Anterior cingulate cortex (tissue), 58 donors: ENCODE measurements at places on chromosomes 6 and 20.

DNA sequence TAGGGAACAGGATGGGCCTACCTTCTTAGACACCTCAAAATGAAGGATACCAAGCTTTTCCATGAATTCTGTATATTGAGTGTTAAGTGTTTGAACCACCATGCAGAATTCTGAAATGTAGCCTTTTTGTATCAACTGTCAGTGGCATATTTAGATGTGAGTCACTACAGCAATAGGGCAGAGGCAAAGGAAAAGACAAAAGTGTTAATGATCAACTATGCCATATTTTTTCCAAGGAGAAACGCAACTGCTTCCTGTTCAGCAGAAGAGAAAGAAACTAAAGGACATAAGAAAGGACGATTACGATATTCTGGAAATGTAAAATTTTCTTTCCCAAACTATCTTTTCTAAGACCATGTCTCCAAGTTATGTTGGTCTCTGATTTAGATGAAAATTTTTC is 104.6 kb upstream of the RSPO3 start:
- DNase-seq: no peak

- DNase-seq: no peak
Measured at GRCh38 chr6:83086751-83087150, 19.3 kb downstream of the DOP1A start.

DNA sequence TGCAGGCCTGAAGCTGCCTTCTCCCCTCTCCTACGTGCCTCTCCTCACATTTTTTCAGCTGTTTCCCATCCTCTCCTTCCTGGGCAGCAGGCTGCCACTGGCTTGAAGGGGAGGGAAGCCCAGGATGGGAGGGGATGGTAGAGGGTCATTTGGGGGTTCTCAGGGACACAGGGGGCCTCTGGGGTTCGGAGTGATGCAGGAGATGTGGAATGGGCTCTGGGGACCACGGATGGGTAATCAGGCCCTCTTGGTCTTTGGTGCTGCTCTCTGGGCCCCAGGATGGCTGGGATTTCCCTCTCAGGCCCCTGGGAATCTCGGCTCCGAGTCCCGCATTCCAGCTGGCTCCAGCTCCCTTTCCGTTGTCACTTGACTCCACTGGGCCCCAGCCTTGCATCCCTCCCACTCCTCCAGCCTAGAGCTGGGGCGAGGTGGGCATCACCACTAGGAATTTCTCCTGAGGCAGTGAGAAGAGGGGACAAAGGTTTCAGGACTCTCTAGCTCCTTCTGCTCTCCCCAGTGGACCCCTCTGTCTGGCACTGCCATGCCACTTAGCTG is 2.0 kb upstream of the DDR1 start:
- DNase-seq: no peak

GRCh38 chr20:7728338-7728737 is 211.9 kb downstream of the HAO1 start:
- DNase-seq: no peak

GRCh38 chr20:381581-382290 is 1.2 kb downstream of the TRIB3 start:
- no peak for DNase-seq

DNA sequence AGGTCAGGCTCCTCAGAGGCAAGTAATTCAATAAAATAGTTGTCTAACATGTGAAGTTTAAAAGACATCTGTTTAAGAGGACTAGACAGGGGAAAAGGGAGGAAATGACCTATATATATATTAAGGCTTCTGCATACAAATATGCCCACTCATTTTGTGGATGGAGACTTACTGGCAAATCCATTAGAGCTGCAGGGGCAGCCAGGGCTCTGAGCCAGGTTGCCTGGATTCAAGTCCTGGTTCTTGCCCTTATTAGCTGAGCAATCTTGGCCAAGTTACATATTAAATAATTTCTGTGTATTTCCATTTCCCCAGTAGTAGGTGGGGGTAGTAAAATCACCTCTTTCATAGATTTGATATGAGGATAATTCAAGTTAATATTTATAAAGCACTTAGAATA is 287.0 kb upstream of the RIMS1 start:
- no peak for DNase-seq

DNA sequence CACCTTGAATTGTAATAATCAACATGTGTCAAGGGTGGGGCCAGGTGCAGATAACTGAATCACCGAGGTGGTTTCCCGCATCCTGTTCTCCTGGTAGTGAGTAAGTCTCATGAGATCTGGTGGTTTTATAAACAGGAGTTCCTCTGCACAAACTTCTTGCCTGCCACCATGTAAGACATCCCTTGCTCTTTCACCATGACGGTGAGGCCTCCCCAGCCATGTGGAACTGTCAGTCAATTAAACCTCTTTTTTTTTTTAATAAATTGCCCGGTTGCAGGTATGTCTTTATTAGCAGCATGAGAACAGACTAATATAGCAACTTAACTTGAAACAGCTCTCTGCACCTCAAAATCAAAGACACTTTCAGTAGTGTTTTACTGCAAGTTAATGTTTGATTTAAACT is 121.6 kb downstream of the OGFRL1 start:
- no peak for DNase-seq

GRCh38 chr6:37441651-37442050 is 8.6 kb downstream of the CMTR1 start:
- DNase-seq: no peak

- peak; percentile 48 for DNase-seq
Measured at GRCh38 chr6:134436281-134436815, 118.4 kb upstream of the SGK1 start.

- DNase-seq: no peak
Measured at GRCh38 chr20:25669826-25670422, 26.7 kb downstream of the ZNF337 start.

- no peak for DNase-seq
Measured at GRCh38 chr6:27838945-27839625, 73.1 kb downstream of the OR2B2 start.

DNA sequence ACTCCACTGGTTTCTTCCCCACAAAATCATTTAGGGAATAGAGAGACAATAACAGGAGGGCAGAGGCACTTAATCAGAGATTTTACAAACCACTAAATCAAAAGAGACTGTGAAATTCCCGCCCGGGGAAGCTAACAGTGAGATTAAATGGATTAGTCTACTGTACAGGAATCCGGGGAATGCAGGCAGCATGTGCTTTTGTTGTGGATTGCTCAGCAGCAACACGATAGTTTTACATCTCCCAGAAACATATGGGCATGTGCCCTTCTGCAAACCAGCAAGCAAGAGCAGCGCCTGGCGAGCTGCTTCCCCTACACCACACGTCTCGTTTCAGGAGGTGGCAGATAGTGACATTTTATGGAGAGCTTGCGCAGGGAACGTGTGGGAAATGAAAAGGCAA is 382.3 kb downstream of the CD83 start:
- no peak for DNase-seq

DNA sequence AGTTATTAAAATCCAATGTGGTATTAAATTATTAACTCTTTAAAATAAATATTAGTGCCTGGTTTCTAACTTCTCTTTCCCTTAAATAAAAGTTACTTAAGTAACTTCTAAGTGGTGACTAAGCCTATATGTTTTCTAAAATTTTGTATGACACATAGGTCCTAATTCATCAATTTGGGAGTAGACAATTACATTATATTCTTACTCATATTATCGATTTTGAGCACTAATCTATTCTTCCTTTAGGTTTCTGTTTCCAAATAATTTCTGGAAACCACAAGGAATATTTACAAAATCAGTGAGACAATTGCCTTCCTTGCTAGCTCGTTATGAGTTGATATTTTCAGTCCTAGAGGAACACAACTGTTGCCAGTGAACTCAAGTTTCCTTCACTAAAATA is 28.3 kb upstream of the TXLNB start:
- no peak for DNase-seq

- DNase-seq: no peak
Measured at GRCh38 chr20:53922901-53923314, 147.5 kb downstream of the BCAS1 start.

GRCh38 chr6:149130508-149130907 is 187.0 kb upstream of the TAB2 start:
- no peak for DNase-seq

DNA sequence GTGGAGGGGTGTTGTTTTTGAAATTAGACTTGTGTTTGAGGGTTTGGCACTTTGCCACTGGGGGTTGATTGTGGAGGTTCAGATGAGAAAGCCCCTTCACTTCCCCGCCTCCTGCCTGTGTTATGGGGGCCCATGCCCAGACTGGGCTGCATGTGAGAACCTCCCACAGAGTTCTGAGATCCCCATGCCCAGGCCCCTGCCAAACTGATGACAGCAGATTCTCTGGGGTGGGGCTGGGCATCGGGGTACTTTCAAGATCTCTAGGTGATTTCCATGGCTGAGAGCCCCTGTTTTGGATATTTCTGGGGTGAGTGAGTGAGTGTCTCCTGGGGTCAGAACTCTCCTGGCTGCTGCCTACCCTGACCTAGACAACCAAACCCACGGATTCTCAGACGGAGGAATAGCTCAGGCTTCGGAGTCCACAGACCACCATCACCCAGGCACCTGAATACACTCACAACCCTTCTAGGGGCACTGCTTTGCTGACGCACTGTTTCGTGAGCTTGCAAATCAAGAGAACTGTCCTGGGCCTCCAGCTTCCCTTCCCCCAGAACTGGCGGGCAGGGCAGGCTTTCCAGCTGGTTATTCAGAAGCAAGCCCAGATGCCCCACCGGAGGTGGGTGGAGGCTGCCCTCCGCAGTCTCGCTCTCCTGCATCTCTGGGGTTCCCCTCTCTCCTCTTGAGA is 6.3 kb downstream of the BCAS1 start:
- DNase-seq: no peak

DNA sequence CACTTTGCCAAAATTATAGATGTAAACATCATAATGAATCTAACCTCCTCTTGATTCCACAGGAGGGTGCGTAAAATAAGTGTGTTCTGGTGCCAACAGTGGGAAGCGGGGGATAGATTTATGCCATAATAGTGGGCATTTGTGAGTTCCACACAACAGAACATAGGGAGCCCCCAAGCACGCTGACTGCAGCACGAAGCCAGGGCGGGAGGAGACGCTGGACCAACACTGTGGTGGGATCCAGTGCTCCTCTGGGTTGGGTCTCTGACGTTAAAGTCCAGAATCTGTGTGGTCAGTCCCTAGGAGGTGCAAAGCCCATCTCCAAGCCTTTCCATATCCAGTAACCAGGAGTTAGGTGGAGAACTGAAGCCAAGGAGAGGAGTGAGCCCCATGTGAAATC is 1.8 kb upstream of the TTLL2 start:
- no peak for DNase-seq

GRCh38 chr6:21115111-21115510 is 478.4 kb upstream of the SOX4 start:
- DNase-seq: no peak

- DNase-seq: no peak
Measured at GRCh38 chr6:47852727-47853126, 70.9 kb downstream of the OPN5 start.

- no peak for DNase-seq
Measured at GRCh38 chr20:16209951-16210361, 363.3 kb downstream of the KIF16B start.

GRCh38 chr6:151068761-151069312 is 170.9 kb upstream of the AKAP12 start:
- DNase-seq: no peak

DNA sequence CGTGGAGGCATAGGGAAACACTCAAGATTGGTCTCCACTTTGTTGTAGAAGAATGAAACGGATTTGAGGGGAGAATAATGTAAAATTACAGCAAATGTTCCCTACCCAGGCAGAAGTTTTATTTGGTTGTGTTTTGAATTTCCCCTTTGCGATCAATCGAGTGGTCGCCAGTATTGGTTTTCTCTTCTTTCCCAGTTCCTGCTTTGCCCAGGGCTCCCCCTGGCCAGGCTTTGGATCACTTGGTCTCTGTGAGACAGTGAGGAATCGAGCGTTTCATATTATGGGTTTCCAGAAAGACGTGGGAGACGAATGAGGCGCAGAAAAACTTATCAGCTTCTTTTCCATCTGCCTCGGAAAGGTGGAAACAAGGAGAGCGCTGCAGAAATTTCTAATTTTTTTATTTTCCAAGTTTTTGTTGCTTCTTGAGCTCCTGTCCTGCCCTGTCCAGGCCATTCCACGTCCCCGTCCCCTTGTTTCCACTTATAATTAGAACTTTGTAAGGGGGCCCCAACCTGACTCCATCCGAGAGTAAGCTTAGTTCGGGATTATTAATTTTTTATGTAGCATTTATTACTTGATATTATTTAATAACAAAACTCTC is 7.5 kb upstream of the TBX18 start:
- no peak for DNase-seq

- no peak for DNase-seq
Measured at GRCh38 chr20:19670829-19671228, 87.2 kb upstream of the RIN2 start.

- no peak for DNase-seq
Measured at GRCh38 chr6:49551866-49552129, 1.3 kb downstream of the C6orf141 start.

- DNase-seq: no peak
Measured at GRCh38 chr20:38121741-38122140, 43.3 kb downstream of the TGM2 start.

DNA sequence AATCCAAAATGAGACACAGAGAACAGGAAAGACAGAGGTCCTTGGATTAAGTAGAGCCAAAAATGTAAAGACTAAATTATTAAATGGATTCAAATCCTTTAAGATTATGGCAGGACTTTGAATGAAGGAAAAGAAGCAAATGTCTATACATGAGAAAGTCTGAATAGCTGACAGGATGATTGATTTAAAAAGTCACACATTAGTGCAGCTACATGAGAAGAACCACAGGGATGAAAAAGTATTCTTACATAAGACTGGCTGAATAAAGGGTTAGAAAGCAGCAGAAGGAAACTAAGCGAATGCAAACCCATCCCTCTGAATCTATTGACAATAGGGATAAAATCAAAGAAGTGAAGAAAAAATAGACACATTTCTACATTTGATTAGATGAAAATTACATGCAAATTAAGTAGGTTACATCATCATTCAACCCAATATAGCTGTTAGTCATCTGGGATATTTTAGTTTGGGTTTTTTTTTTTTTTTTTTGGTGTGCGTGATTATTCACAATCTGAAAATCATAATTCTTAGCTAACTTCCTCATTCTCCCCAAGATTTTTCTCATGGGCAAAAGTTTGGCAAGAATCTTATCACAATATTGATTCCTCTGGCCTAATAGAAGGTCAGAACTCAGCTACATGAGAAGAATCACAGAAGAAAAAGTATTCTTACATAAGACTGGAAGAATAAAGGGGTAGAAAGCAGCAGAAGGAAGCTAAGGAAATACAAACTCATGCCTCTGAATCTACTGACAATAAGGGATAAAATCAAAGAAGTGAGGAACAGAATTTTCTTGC is 845.4 kb downstream of the HACE1 start:
- no peak for DNase-seq

DNA sequence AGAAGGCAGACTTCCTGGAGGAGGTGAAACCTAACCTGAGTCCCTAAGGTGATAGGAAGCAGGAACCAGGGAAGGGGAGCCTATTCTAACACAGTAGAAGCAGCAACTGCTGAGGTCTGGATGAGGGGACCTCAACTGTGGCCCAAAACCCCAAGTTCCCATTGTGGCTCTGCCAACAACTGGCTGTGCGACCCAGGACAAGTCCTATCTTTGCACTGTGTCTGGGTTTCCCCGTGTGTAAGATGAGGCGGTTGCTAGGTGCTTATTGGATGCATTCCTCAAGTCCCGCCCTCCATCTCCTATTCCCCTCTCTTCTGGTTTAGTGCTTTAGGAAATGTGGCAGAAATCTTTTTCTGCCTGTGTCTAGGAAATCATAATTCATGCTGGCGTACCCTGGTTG is 52.2 kb upstream of the TTPAL start:
- DNase-seq: no peak

GRCh38 chr6:132412656-132413498 is 11.6 kb upstream of the MOXD1 start:
- DNase-seq: no peak

GRCh38 chr20:35040646-35041045 is 52.0 kb downstream of the TRPC4AP start:
- DNase-seq: no peak

GRCh38 chr20:44291754-44292153 is 19.2 kb downstream of the FITM2 start:
- DNase-seq: no peak
